ENCODE measurements at places on chromosomes 16 and 17.

- DNase-seq = peak; percentile 79
Measured at GRCh38 chr17:30278032-30278431, 13.7 kb downstream of the BLMH start.

DNA sequence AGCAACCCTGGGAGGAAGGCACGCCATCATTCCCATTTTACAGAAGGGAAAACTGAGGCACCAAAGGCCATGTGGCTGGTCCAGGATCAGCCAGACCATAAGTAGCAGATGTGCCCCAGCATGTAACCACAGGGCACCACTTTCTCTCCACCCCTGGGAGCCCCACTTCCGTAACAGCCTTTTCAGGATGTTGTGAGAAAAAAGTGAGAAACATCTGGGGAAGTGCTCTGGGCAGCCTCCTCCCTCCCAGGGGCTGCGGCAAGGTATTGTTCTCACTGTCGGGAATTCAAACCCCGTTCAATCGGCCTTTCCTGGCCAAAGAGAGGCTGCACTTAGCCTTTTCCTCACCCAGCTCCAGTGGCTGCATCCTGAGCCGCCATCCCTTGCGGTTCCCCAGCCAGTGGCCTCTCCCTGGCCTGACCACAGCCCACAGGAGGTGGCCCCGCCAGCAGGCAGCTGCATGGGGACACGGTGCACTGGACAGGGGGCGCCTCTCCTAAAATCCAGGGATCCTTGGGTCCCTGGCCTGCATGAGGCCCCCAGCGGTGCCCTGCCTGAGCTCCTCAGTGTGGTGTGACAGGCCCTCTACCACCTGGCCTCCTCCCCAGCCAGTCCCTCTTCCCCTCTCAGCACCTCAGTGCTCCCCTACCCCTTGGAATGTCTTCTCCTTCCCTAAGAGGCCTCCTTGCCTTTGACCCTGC lies 5.7 kb upstream of the CDH5 start:
- DNase-seq = no peak

DNA sequence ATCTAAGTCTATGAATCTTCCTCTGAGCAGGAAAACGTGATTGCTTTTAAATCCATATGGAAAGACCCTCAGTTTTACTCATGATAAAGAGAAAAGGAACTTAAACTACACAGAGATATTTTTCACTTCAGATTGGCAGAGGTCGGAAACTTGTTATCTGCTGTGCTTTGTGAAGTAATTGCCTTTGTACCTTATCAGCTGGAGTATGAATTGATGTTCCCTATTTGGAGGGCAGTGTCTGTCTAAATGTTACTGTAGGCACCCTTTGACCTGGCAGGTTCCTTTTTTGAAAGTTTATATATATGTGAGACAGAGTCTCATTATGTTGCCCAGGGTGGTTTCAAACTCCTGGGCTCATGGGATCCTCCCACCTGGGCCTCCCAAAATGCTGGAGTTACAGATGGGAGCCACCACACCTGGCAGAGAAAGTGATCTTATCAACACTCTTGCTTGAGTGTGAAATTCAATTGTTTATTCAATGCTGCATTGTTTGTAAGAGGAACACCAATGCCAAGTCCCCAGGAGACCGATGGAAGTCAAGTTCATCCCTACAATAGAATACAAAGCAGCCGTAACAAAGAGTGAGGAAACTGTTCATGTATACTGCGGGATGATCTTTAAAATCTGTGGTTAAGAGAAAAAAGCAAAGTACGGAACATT lies 52.3 kb downstream of the ABCC1 start:
- no peak for DNase-seq

DNA sequence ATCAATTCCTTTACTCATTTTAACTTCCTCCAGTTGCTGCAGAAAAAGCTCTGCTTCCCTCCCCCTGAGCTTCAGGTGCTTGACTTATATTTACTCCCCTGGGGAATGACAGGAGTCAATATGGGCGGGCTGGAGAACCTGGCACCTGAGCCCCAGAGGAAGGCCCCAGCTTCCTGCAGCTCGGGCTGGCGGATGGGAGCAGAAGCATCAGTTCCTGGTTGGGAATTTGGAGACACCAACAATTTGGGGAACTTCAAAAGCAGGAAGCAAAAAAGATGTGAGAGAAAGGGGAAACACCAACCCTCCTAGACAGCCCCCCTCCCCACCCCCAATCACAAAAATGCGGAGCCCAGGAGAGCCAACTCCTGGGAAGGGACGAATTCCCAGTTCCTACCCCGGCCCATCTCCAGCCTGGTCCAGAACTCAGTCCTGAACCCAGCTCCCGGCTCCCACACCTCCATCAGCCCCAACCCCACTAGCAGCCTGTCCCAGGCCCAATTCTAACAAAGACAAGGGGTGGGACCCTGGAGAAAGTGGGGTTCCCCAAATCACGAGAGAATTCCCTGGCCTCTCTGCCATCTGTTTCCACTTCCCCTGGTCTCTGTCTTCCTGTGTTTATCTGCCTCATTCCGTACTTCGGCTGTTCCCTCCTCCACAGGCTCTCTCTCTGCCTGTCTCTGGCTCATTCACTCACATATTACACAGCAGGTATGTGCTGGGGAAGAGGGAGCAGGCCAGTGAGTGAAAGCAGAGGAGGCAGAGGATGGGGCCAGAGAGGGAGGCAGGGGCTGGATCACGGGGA lies 16.2 kb upstream of the ASGR2 start:
- no peak for DNase-seq

Measured in cardiac muscle cell (in vitro differentiated cells and primary cell).